AG10803 (cell line): ENCODE measurements at places on chromosomes 1 and 21.
A peak's percentile ranks its signal among the peaks of the same experiment; 100 is the strongest.

GRCh38 chr1:205179842-205180241, 31.7 kb downstream of the DSTYK start:
- DNase-seq, result peak; percentile 17

DNA sequence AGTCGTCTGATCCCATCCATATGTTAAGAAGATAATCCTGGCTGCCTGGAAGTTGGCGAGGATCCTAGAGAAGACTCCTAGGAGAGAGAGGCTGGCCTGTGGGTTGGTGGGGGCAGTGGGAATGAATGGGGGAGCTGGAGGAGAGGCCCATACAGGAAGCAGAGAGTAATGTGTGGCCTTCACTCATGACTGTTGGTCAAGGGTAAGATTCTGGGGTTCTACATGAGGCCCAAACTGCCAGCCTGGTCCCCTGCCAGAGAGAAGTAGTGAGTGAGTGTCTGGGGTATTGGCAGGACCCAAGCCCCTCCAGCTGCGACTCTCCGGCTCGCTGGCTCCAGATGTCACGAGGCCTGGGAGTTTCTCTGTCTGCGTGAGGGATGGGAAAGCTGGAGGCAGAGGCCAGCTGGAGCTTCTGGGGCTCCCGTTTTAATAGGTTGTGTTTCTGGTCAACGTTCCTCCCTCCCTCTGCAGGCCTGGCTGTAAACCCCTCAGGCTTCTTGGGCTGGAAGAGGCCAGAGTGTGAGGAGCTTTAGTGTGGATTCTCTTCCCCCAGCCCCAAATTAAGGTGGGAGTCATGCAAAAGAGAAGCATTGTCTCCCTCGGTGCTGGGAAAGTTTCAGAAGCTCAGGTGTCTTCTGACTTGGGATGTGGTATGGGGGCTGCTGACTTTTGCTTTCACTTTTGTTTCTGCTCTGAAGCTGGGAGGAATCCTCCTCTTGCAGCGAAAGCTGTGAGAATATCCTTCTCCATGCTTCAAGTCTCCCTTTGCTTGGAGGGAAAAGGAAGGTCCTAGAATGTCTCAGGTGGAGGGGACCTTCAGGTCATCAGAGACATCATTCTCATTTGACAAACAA, 2.6 kb downstream of the TMEM51 start:
- DNase-seq, result no peak

- DNase-seq, result no peak
Measured at GRCh38 chr21:14528815-14529214, 17.3 kb downstream of the SAMSN1 start.

- no peak for DNase-seq
Measured at GRCh38 chr1:70487910-70488665, 77.0 kb downstream of the CTH start.

DNA sequence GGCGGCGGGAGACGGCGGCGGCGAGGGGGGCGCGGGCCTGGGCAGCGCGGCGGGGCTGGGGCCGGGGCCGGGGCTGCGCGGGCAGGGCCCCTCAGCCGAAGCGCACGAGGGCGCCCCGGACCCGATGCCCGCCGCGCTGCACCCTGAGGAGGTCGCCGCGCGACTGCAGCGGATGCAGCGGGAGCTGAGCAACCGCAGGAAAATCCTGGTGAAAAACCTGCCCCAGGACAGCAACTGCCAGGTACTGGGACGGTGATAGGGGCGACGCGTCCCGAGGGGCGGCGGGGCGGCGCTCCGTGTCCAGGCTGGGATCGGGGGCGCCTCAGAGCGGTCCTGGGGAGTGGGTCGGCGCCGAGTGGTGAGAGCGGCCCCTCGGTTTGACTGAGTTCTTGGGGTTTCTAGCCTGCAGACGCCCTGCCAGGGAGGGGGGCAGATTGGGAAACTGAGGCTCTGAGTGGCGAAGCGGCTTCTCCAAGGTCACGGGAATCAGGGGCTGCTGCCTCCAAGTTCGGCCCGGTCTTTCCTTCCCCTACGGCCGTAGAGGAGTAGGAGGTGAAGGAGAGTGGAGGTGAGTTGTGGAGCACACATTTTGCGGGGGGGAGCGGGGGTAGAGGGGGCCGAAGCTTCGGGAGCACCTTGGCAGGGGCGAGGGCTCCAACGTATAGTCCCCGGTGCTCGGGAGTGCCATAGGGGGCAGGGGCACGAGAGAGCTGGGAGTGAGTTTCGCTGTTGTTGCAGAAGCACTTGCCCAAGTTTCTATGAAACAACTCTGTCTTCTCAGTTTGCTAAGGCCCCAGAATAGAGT, 508 bp downstream of the RAVER2 start:
- DNase-seq, result peak; percentile 40

DNA sequence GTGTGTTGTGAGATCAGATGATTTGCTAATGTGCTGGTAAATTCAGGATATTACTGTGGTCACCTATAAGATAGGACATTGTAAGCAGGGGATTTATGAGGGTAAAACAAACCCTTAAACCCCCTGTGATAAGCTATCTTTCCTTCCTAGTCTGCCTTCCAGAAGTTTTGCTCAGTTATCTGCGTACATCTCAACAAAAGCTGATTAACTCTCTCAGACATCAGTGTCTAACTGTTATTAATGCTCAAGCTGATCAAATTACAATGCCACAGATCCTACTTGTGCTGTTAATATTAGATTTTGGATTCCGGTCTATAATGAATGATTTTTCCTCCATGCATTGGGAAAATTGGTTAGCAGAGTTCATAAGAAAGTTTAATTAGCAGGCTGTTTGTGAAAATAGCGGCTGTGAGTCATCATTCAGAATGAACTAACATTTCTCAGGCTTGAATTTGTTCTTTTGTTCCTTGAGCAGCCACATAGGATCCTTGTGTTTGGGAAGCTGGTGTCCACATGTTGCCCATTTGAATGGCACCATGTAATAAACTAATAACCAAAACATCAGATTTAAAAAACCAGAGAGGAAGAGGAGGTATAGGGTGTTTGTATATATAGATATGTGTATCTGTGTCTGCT, 48.7 kb downstream of the ELAVL4 start:
- no peak for DNase-seq

DNA sequence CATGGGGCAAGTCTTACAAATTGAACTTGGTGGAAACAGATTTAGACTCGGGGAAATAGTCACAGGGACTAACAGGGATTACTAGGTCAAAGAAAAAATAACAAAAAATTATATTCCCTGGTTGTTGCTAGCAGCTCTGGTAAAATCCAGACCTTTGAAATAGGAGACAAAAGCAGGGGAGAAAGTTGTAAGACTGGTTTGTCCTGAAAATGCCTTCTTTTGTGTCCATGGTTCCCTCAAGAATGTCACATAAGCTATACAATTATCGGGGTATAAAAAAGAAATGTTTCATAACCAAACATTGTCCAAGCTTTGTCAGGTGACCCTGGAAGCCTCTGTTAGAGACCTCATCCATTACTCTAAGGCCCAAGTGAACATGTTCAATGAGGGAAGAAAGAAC, 33.1 kb downstream of the KIAA0319L start:
- DNase-seq, result no peak

DNA sequence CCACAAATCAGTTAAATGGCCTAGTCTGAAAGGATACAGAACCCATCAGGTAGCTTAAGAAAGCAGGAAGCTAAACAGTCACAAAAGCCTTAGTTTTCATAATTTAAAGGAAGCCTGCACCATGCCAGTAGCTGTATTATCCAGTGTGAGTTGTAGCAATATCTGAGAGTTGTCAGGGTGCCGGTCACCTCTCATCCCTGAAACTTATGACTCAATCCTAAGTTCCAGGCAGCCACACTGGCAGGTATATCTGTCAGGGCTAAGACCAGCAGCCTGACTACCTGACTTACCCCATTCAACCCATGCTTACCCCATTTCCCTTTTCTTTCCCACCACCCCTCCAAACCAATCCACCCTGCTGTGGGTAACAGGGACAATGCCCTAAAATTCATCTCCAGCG, 37.8 kb upstream of the LPAR3 start:
- DNase-seq, result no peak

DNA sequence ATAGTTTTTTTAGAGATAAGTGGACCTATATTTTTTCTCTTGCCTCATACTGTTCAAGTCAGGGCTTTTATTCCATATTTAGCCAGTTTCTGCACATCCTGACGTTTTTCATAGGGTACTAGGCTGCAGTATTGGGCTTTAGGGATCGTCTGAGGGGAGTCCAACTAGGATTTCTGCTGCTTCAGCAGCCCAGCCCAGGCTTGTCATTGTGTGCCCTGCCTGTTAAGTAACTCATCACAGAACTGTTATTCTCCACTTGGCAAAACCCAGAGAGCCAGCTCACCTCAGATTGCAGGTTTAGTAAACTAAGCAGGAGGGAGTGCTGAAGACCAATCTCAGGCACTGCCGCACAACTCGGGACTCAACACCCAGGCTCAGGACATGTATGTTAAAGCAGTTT, 2.8 kb downstream of the GALNT2 start:
- DNase-seq, result no peak

GRCh38 chr1:98989556-98989907, 15.1 kb downstream of the PLPPR5 start:
- no peak for DNase-seq

DNA sequence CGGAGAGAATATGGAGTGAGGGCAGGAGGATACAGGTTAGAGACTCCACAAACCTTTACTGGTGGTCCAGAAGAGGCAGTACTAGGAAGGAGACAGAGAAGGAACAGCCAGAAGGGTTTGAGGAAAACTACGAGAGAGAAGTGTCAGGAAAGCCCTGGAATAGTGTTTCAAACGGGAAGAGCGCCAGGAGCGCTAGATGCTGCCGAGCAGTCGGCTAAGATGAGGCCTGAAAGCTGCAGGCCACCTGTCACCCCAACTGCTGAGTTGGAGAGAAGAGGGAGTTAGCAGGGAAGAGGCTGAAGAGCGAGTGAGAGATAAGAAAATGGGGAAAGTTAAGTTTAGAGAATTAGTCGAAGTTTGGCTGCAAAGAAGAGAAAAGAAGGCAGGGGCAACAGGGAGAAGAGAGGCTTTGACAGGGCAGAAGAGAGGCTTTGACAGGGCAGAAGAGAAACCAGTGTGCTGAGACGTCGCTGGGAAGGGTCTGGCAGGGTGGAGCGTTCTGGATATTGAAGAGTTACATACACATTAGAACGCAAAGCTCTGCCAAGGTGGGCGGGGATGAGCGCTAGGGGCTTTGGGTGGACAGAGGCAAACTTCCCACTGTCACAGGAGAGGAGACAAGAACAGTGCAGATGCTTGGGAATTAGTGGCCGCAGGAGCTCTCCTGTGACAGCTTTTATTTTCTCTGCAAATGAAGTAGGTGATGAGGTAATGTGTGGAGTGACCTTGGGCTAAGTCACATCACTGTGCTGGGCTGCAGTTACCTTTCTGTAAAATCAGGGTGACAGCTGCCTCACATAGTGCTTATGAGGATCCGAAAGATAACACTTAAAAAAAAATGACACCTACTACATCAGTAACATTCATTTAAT, 31.2 kb downstream of the PCSK9 start:
- DNase-seq, result peak; percentile 17

DNA sequence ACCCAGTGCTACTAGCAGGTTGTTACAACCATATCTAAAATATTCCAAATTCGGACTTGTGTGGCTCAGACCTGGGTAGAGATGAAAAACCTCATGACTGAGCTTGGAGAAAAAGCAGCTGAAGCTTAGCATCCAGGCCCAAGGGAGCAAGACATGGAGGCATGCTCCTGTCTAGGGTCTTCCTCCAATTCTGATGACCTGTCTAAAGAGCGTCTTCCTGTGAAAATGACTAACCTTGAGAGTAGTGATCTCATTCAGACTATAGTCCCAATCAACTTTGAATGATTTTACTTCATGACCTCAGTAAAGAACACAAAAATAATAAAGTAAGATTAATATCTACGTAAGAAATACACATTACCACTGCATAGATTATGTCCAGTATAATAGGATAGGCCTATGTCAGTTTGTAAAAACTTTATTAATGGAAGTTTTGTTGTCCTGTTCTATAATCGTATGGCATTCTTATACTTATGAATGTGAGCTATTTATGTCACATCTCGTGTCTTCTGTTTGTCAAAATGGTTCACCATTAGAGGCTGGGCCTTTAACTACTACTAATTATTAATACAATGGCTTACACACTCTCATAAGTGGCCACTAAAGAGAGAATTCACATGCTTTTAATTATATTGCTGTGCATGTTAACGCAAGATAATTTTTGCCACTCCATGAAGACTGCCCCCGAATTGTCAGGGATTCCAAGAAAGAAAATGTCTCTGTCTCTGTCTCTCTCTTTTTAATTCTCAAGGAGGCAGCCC, 201.3 kb downstream of the NCAM2 start:
- no peak for DNase-seq

DNA sequence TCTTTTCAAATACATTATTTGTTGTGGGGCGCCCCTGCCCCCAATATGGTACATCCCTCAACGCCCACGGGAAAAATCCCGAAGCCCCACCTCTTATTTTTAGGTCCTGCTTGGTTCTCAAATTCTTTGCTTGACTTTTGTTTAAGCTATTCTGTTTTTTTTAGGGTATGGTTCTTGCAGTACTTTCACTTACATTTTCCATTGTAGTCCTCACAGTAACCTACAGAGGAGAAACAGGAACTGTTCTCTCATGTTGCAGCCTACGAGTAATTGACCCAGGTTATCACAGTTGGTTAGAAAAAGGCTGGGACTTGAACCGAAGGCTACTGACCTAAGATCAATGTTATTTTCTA, 697 bp upstream of the C21orf91 start:
- no peak for DNase-seq

DNA sequence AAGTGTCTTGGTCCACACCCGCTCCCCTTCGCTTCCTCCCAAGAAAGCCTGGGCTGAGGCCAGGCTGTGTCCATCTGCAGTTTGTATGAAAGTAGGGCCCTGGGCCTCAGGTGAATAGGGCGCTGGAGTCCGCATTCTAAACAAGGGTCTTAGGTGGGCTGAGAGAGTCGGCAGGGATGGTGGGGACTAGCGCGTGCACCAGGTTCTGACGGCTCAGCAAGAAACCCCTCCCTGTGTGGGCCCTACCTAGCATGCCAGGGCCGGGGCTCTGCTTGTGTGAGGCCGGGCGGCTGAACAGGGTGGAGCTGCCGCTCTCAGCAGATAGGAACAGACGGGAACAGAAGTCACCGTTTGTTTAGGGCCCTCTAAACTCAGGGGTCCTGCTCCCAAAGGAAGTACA, 1.7 kb downstream of the ACTRT2 start:
- DNase-seq, result no peak

DNA sequence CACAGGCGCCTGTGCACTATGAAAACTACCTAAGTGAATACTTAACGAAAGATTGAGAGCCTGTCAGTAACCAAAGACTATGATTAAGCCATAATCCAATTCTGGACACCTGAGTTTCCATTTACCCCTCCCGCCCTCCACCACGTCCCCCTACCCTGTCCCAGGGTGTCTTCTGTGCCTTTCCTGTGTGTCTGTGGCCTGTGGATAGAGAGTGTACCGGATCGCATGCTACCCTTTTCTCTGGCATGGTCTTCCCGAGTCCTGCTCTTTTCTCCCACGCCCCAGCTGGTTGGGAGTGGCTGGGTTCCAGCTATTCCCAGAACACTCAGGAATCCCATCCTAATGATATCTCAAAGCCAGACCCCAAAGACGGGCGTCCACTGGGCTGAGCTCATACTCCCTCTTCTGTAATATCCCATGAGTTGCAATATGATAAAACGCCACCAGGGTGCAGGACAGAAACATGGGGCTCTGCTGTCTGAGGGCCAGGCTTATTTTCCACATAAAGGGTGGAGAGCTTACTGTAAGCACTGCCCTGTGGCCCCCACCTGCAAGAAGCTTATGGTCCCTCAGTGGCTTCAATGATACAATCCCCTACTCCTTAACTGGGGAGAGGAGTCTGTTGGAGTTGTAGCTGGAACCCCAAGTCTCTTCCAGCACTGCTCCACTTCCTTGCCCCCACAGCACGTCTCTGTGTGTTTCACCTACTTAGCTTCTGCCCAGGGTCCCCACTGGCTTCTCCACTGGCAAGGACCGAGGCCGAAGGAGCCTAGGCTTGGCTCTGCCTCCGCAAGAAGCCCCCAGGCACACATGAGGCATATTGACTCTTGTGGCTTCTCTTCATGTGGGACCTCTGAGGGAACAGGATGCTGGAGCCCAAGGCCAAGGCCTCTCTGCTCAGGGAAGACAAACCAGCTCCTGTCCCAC, 17.6 kb upstream of the ALX3 start:
- peak; percentile 63 for DNase-seq
